ENCODE measurements at places on chromosomes 3 and 15.

- peak; percentile 31 for DNase-seq
Observed at GRCh38 chr3:62167566-62168262, 205.6 kb downstream of the FEZF2 start.

DNA sequence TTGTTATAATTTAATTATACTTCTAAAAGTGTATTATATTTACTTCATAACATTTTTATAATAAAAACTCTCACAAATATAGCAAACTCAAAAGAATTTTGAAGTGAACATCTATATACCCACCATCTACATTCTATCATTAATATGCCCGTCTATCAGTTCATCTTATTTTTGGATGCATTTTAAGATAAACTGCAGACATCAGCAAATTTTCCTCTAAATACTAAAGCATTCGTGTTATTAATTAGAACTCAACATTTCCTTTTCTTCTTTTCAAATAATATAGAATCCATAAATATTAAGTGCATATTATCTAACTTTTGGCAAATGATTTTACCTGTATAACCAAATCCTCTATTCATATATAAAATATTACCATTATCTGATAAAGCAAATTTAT is 242.9 kb upstream of the BCHE start:
- no peak for DNase-seq

- no peak for DNase-seq
Observed at GRCh38 chr15:39153058-39153714, 427.7 kb upstream of the THBS1 start.

- no peak for DNase-seq
Observed at GRCh38 chr3:46206282-46207015, 1.7 kb downstream of the CCR1 start.

GRCh38 chr3:121436641-121437040 is 109.1 kb downstream of the POLQ start:
- DNase-seq = no peak

- peak; percentile 36 for DNase-seq
Observed at GRCh38 chr3:179558742-179559364, 3.9 kb upstream of the ACTL6A start.

DNA sequence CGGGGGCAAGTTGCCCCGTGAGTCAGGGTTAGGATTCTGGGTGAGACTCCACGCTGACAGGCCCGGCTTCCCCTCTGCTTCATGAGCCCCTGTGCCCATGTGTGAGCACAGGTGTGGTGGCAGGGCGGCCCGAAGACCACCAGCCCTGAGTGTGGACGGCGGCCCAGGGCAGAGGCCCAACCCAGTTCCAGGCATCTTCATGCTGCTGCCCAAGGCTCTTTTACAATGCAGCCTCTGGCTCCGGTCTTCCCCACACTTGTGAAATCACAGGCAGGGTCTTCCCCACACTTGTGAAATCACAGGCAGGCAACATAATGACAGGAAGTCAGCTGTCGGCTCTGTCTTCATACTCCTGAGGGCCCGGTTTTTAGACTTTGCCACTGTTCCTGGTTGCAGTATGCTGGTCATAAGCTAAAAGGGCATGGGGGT is 78.8 kb downstream of the AAGAB start:
- no peak for DNase-seq

GRCh38 chr3:142272200-142272891 is 47.0 kb upstream of the GK5 start:
- DNase-seq = no peak

DNA sequence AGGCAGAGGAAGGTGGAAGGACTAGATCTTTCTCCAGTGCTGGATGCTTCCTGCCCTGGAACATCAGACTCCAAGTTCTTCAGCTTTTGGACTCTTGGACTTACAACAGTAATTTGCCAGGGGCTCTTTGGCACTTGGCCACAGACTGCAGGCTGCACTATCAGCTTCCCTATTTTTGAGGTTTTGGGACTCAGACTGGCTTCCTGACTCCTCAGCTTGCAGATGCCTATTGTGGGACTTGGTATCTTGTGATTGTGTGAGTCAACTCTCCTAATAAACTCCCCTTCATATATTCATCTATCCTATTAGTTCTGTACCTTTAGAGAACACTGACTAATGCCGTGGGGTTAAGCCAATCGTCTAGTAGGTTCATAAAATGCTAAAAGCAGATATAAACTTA is 8.8 kb upstream of the B3GNT5 start:
- no peak for DNase-seq

- no peak for DNase-seq
Observed at GRCh38 chr3:30984855-30985749, 90.6 kb upstream of the GADL1 start.

DNA sequence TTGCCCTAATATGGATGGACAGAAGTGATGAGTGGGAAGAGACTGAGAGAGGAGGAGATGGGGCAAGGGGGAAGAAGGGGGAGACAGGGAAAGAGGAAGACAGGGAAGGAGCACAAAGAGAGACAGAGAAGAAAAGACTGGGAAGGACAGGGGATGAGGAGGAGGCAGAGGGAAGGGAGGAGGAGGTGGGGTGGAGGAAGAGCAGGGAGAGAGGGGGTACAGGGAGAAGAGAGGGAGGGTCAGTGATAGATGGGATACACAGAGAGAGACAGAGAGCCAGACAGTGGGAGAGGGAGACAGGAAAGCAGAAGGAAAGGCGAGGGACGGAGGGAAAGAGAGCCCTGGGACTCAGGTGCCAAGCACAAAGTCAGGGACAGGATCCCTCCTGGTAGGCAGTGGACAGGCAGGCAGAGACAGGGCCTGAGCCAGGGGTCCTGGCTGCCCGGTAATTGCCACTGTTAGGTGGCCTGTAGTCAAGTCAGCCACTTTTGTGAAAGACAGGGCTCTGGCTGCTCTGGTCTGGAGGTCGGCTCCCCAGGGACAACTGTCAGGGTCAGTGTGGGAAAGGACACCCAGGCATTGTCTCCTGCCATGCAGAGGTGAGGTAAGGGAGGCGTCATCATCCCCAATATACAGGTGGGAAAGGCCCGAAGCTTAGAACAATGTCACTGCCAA is 9.8 kb downstream of the VILL start:
- no peak for DNase-seq

DNA sequence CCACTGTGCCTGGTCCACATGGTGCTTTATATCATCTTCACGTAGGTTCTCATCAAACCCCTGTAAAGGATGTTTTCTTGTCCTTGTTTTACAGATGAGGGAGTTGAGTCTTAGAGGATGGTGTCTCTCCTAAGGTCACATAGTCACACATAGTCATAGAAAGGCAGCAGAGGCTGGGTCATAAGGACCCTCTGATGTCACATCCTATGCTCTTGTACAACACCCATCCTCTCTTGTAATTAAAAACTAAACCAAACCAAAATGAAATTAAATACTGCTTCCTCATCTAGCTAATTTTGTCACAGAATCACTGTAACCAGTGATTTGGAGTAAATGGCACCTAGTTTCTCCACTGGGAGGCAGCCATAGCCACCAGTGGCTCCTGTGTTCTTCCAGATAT is 21.8 kb upstream of the ATP1B3 start:
- no peak for DNase-seq

GRCh38 chr15:97745481-97746071 is 214.9 kb upstream of the ARRDC4 start:
- DNase-seq = no peak

- DNase-seq = no peak
Observed at GRCh38 chr3:124671106-124671505, 59.1 kb upstream of the UMPS start.

DNA sequence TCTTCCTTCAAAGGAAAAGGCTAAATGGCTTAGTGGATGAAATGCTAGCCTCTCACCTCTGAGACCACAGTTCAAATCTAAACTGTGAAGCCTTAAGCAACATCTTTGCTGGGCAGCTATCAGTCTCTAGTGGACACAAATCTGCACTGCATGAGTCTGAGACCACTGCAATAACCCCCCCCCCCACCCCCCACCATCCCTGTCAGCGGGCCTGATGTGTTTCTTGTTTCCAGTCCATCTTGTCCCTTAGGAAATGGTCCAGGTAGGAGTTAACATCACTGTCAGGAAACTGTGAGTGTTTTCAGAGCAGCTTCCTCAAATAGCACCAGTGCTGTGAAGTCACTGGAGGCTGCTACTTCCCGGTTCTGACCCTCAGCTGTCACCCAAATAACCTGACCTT is 140.6 kb upstream of the TMCO5A start:
- no peak for DNase-seq

GRCh38 chr3:143809121-143809621 is 39.1 kb downstream of the SLC9A9 start:
- peak; percentile 64 for DNase-seq

DNA sequence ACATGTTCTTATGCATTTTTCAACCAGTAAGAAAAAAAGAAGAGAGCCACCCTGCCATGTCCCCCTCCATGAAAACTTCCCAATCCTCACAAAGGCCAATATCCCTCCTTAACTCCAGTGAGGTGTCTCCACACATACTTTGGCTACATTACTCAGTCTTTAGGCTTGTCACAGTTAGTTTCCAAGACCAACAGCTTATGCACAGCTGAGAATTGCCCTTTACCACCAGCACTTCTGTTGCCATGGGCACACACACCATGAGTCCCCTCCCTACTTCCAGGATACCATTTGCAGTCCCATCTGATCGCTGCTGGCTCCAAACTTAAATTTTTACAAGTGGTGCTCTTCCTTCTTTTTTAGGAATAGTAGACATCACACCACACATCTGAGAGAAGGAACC is 150.3 kb upstream of the STRIT1 start:
- DNase-seq = no peak

- no peak for DNase-seq
Observed at GRCh38 chr3:12816521-12817342, 20.3 kb downstream of the CAND2 start.

- no peak for DNase-seq
Observed at GRCh38 chr3:10192953-10193691, 28.4 kb downstream of the IRAK2 start.

- DNase-seq = peak; percentile 51
Observed at GRCh38 chr15:77659350-77660321, 26.9 kb upstream of the LINGO1 start.

- no peak for DNase-seq
Observed at GRCh38 chr15:48858401-48858800, 19.5 kb upstream of the EID1 start.

DNA sequence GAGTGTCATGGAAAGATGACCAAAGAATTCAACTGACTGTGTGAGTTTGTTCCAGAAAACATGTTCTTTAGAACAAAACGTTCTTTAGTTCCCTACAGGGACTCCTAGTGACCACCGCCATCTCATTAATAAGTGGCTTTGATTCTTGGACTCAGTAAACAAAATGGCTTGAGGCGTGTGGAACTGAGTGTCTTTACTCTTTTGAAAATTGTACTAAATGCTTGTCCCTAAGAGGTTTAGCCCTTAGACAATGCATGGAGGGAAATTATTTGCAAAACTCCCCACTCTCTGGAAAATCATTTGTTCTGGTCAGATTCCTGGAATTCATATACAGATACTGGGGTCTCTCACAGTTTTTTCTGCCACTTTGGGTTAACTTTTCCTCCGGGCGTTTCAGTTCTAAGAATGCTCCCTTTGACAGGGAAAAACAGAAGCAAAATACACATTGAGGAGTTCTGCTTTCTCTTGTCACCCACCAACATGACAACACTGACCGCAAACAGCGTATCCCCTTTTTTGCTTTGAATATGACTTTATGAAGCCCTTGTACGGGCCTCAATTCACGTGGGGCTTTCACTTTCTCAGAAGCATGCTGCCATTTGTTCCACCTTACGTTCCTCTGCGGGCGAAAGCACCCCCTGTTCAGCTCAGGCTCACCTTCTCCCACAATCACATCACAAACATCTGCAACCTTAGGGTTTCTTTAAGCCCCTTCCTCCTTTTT is 15.3 kb upstream of the NRROS start:
- DNase-seq = no peak

DNA sequence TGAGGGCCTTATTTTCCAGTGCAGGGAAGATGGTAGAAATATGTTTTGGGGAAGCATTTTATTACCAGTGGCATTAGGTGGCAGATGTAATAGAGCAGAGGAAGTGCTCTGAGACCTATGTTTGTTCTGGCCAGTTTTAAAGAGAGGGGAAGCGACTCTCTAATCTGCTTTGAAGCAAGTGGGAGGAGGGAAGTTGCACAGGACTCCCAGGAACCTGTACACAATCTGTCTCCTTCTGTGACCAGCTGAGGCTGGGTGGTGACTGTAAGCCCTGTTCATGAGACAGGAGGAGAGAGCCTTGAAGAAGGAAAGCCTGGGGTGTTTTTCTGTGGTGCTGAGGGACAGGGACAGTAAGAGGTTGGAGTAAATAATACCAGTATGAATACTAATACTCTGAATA is 60.5 kb downstream of the LPP start:
- no peak for DNase-seq

DNA sequence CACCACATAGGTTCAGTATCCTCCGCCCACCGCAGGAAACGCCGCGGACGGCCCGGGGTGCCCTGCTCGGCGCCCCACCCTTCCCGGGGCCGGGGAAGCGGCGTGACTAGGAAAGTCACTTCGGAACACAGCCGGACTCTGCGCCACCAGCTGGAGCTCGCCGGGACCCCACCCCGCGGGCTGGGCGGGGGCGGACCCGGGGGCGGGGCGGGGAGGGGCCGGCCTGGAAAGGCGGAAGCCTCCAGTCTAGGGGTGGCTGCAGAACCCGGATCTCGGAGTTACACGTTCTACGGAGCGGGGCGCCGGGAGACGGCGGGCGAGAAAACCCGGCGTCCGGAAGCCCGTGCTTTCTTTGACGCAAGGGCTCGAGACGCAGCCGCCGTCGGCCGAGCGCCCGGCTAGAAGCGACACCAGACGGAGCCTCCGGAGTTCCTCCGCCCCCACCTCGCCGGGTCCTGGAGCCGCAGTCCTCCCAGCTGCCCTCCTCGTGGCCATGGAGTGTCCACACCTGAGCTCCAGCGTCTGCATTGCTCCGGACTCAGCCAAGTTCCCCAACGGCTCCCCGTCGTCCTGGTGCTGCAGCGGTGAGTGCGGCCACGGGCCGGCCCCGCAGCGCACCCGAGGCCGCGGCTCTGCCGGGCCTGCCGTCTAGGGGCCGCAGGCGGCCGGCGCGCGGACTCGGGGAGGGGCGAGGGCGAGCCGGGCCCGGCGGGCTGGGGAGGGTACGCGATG is at the start of gene USP3:
Gene USP3, plus strand, starts transcription at position 347 of the 732 bp plus-strand sequence. Its CDS starts 147 bp downstream, at position 494.
- peak; percentile 94 for DNase-seq

GRCh38 chr15:23912191-23912590 is 225.1 kb upstream of the NDN start:
- DNase-seq = peak; percentile 22

DNA sequence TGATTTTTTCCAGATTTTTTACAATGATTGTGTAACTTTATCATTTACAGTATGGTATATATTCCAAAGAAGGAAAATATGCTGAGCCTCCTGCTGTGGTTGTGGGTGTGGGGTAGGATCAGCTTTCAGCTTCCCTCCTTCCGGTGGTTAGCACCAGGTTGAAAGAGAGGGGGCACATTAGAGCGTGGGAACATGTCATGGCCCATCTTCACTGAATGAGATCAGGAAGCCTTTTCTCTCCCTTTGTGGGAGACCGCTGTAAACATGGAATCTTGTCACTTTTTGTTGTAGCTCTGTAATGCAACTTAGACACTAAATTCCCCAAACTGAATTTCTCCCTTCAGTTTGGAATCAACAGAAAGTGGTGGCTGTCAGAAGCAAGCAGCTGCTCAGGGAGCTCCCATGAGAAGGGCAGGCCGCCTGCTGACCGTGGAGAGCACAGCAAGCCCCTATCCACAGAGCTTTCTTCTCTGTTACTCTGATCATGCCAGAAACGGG is 86.7 kb upstream of the LIMD1 start:
- no peak for DNase-seq
